ENCODE measurements at places on chromosomes 6 and 20.

DNA sequence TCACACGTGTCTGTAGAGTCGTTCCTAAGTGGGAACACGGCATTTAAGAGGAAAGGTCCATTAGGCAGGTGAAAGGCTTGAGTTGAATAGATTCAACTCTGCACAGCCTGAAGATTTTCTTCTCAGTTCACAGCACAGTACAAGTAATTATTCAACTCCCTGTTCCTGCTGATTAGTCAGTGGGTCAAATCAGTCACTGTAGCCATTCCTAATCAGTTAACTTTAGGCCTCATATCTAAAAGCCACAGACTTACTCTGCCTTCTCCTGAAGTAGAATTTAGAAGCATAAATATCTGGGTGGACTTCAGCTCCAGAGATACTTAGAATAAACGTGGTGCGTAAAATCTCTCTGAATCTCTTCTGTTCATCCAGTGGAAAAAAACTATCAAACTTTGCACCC lies 872.4 kb downstream of the C6orf118 start:
- no peak for DNase-seq

DNA sequence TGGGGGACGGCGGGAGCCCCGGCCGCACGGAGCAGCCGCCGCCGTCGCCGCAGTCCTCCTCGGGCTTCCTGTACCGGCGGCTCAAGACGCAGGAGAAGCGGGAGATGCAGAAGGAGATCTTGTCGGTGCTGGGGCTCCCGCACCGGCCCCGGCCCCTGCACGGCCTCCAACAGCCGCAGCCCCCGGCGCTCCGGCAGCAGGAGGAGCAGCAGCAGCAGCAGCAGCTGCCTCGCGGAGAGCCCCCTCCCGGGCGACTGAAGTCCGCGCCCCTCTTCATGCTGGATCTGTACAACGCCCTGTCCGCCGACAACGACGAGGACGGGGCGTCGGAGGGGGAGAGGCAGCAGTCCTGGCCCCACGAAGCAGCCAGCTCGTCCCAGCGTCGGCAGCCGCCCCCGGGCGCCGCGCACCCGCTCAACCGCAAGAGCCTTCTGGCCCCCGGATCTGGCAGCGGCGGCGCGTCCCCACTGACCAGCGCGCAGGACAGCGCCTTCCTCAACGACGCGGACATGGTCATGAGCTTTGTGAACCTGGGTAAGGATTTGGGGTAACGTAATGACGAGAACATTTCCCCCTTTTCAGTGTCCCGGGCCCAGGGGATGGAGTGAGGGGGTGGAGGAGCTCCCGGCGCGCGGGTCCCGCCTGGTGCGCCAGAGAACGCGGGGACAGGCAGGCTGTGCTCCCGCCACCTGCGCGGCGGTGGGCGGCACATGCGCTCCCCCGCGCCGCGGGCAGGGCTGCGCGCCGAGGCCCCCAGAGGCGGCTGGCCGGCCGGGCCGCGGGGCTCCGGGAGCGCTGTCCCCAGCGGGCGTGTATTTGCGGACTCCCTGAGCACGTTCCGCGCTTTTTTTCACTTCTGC lies 1.4 kb downstream of the BMP6 start:
- DNase-seq, result no peak

DNA sequence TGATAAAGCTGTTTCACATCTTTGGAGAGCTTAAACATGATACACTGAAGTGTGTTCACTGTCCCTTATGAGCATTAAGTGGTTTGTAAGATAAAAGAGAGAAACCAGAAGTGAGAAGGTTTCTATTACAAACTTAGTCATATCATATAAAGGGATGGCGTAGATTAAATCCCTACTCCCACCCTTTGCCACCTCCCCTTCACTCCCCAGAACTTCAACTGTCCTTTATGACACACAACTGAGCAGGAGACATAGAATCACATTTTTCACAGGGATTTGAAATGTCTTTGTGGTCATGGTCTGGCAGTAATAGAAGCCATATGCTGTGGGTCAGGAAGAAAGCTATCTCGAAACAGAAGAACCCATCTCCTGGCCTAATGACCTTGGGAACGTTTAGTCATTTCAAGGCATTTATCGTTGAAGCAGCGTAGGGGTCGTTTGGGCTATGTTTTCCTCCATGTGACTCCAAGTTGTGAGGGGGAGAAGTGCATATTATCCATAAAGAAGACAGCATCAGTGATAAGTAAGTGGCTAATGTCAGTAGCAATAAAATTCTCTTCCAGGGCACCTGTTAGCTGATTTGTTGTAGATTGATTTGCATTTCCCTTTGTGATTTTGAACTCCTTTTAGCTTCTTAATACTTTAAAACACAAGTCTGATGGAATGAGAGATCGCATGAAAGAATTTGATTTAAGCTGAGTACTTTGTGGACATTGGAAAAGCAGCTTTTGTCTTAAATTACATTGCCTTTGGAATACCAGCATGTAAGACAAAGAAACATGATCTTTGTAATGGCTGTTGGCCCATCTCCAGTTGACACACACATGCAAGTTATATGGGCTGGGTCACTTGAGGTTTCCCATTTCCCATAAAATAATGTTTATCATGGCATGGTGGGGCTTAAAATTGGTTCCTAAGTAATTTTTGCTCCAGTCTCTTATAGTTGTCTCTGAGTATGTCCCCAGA lies 501.5 kb upstream of the FLRT3 start:
- DNase-seq, result no peak

DNA sequence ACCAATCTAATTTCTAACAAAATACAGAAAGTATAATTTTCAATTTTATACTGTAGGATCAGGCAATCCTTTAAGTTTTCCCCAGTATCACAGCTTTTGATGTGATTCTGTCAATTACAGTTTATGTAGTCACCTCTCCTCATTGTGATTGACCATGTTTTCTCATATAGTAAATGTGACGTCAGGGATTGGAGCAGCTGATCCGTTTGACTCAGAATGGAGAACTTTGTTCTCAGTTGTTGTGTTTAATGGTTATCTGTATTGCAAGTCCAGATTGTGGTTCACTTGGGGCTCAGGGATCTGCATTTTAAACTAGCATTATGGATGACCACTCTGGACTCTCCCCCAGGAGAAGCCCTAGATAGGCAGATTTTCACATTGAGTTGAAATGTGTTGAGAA lies 90.6 kb downstream of the DNAH8 start:
- DNase-seq, result no peak

DNA sequence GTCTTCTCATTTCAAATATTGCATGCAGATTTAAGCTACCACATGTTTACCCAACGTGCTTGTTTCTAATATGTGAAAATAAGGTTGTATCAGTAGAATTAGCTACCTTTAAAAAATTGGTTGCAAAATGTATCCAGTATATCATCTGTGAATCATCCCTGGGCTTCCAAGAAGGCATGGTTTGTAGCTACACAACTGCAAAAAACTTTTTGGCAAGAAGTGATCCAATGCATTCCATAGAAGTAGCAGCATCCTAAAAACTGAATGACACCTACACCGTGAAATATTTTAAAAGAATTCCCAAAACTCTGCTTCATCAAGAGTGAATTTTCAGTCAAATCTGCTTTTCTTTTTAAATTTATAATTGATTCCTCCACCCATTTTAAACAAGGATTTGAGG lies 89.1 kb downstream of the AIG1 start:
- DNase-seq, result no peak

All from stimulated activated CD8-positive, alpha-beta memory T cell treated with anti-CD3 and anti-CD28 coated beads, Interleukin-2, amount 100 ng/mL, for 1 hour (primary cell).